Activated T-cell treated with anti-CD3 and anti-CD28 coated beads, Interleukin-2, amount 50 U/mL, for 1 hour (primary cell): ENCODE measurements at places on chromosomes 5 and 9.

- DNase-seq = no peak
These were observed 240.8 kb downstream of the FSTL4 start for GRCh38 chr5:133371371-133372155.

- DNase-seq = no peak
These were observed 75.3 kb downstream of the COL23A1 start for GRCh38 chr5:178514851-178515418.

GRCh38 chr5:74786851-74787250 lies 19.8 kb downstream of the NSA2 start:
- DNase-seq = no peak

DNA sequence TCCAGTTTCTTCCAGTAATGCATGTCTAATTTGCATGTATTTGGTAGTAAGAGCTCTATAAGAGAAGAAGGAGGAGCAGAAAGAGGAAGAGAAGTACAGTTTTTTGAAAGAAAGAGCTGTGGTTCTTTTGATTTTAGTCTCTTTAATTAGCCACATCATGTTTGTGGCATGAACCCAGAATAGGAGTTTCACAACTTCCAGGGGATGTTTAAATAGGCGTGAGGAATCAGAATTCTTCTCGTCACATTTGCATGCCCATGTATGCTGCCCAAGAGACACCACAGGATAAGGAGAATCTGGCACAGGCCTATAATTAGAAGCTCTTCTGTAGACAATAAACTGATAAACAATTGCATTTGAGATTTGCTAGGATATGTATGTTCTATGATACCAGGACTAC lies 78.7 kb downstream of the GAS1 start:
- no peak for DNase-seq

- no peak for DNase-seq
These were observed 132.2 kb upstream of the SPEF2 start for GRCh38 chr5:35485487-35485886.

GRCh38 chr5:39411061-39411460 lies 13.7 kb downstream of the DAB2 start:
- no peak for DNase-seq

GRCh38 chr5:60494635-60495034 lies 205.3 kb downstream of the DEPDC1B start:
- no peak for DNase-seq
